ENCODE measurements at places on chromosomes 5 and 9.

DNA sequence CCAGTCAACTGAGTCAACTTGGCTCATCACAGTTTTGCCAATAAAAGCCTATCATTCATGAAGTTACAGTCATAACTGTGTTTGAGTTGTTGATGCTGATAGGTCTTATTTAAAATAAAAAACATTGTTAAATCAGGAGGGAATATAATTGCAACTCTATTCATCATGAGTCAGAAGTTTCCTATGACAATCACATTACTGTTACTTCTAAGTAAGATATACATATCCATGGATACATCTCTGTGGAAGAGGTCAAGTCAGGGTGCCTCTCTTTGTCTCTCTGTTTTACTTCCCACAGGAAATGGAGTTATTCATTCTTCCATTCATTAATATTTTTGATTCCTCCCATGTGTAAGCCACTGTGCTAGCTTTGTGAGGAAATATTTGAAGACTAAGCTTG lies 2015.4 kb upstream of the WWC1 start:
- DNase-seq = no peak

DNA sequence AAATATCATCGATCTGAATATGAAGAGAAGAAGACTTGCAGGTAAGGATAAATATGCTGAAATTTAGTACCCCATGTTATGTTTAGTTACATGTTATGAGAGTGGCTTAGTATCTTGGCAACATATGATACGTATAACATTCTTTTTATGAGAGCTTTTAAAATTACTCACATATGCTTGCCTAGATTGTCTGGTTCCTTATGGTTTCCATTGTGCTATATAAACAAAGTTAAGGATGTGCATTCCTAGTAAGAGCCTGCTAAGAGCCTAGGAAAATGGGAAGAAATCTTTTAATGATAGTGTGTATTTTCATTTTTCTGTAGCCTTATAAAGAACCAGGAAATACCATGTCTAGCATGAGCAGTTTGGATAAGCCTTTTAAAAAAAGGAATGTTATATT lies 112.0 kb upstream of the KCNN2 start:
- no peak for DNase-seq

- DNase-seq = no peak
Measured at GRCh38 chr5:57167201-57167600, 6.7 kb upstream of the GPBP1 start.

DNA sequence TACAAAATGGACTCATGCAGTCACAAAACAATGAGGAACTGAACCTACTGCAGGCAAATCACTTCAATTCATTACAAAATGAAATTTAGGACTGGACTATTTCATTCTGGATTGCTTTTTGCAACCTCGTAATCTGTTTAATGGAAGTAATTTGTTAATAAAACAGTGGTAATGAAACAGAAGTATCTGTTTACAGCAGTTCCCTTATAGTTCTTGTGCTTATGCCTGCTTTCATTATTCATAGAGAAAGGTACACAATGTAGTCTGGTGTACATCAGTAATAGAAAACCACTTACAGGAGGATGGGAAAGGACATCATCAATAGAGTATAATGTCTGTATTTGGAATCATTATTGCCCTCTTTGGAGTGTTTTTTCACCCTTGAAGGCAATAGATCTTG lies 389.2 kb upstream of the NUDT12 start:
- no peak for DNase-seq

- no peak for DNase-seq
Measured at GRCh38 chr5:150473673-150474358, 24.3 kb upstream of the RPS14 start.

DNA sequence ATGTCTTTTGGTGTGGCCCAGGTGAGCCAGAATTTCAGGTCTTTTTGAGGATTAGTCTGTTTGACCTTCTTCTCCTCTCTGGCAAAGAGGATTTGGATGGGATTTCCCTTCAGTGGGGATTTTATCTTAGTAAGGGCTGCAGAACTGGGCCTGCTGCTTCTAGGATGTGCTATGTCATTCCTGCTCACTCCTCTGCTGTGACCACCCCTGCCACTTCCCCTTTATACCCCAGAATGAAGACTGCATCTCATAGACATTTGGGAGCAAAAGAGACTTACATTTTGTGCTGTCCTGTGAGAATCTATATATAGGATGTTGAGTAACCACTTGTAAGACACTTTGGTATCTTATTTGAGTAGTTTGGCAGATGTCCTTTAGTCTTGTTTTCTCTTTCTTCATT lies 76.2 kb downstream of the ARHGAP26 start:
- no peak for DNase-seq

DNA sequence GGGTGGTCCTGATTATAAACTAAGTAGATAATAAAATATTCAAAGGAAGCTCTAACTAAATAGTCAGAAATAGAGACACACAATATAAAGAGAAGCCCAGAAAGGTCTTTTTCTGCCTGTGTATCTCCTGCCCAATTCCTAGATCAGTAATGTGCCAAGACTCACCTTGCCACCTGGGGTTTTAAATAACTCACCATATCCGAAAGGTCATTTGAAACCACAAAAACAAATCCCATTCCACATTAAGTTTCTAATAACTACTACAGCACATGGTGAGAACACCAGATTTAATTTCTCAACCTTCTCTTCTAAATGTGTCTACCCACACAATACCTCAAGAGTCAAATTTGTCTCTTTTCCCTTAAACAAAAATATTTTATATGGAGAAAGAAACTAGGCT lies 75.2 kb downstream of the ZNF608 start:
- DNase-seq = no peak

- no peak for DNase-seq
Measured at GRCh38 chr5:149133795-149134777, 7.2 kb upstream of the ABLIM3 start.

GRCh38 chr5:140591747-140592372 lies 27.2 kb downstream of the SLC35A4 start:
- no peak for DNase-seq

DNA sequence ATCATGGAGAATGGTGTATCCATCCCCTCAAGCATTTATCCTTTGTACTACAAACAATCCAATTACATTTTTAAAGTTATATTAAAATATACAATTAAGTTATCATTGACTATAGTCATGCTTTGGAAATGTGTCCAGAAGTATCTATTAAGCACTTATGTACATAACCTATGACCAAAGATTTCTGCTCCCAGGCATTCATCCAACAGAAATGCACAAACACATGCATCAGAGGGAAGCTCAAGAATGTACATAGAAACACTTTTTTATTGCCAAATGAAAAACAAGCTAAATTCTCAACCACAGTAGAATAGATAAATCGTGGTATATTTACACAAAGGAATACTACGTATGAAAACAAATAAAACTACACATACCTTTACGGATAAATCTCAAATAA lies 700.5 kb upstream of the ZNF608 start:
- no peak for DNase-seq

DNA sequence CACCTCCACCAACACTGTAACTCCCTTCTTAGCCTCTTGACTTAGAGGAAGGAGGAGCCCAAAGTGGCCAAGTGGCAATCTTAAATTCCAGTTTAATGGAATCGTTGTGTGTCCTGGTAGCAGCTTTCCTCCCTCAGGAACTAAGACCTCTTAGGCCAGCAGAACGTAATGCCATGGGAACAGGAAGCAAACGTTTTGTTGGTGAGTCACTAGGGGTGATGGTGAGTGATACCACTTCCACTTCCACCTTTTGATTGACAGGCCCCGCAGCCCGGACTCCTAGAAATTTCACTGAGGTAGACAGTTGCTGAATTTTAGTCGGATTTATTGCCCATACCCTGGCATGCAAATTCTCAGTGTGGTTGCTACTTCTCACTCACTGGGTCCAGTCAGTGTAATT lies 94.2 kb upstream of the FBN2 start:
- no peak for DNase-seq

GRCh38 chr5:38680094-38680825 lies 123.8 kb upstream of the LIFR start:
- DNase-seq = no peak

DNA sequence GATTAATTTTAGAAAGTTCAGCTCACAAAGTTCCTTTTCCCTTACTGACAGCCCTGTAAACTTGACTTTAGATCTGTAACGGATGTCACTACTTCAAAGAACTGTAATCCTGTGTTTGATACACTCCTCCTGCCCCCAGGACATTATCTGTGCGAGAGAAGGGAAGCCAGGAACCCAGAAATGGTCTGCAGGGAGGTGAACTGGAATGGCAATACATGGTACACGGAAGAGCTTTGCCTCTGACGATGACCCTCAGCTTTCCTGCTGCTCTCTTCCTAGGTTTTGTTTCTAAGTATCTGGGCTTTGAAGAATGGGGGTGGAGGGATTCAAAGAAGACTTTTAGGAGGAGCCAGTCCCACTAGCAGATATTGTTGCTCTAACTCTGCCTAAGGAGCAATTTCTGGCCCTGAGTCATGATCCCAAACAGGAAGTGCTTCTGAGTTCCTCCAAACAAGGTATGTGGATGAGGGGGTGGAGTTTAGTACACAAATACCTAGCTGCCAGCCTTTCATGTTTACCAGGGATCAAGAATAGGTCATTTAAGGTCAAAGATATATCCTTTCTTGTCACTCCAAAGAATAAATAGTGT lies 43.4 kb upstream of the TMC1 start:
- DNase-seq = no peak

DNA sequence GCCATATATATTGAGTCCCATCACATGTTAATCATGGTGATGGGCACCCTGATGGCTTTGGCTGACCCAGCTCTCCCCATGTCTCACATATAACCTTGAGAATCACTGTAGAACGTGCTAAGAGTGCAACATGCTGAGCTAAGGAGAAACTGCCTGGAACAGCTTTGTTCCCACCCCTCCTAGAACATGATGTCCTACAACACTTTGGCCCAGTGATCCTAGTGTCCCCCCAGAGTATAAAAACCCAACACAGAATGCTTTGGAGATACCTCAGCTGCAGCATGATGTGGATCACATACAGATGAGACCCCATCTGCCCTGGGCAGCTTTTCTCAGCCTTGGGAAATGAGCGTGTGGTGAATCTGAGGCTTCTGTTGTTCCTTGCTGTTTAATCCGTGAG lies 343.5 kb downstream of the NFIB start:
- no peak for DNase-seq

Data from activated CD8-positive, alpha-beta memory T cell treated with anti-CD3 and anti-CD28 coated beads, Interleukin-2, amount 50 U/mL, for 48 hours (primary cell).